ENCODE measurements at places on chromosomes 4 and X.

DNA sequence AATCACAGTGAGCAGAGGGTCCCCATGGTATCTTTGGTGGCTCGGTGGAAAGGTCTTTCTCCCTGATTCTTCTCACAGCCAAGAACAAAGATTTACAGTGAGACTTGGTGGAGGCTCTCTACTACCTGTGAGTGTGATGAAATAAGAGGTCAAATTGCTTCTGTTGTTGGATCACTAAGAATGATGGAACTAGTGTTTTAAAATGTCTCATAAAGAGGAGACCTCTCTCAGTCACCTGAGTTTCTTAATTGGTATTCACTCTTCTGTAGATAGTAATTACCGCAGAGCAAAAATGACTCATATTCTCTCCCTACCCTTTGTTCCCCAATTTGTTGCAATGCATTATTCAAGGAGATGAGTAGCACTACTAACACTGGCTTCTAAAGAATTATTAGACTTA lies 100.9 kb upstream of the TBC1D9 start:
- DNase-seq = no peak

GRCh38 chr4:147833741-147834140 lies 101.9 kb downstream of the ARHGAP10 start:
- no peak for DNase-seq

DNA sequence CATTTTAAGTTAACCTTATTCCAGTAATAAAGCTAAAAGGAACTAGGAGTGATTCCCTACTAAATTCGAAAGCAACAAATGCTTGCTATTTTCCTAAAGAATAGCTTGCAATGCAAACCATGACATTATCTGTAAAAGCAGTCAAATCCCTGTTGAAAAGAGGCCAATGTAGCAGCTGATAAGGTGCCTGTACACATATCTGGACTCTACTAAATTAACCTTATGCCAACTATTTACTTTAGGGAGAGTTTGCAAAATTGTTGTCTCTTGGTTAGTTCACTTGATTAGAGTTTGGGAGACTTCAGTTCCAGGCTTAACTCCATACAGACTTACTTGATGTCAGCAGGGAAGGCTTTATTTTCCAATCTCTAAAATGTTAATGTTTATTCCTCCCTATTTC lies 6.0 kb downstream of the IL13RA2 start:
- no peak for DNase-seq

- no peak for DNase-seq
Observed at GRCh38 chrX:70117738-70118137, 15.5 kb upstream of the IGBP1 start.

GRCh38 chrX:20315140-20315539 lies 48.4 kb upstream of the RPS6KA3 start:
- DNase-seq = peak; percentile 57

DNA sequence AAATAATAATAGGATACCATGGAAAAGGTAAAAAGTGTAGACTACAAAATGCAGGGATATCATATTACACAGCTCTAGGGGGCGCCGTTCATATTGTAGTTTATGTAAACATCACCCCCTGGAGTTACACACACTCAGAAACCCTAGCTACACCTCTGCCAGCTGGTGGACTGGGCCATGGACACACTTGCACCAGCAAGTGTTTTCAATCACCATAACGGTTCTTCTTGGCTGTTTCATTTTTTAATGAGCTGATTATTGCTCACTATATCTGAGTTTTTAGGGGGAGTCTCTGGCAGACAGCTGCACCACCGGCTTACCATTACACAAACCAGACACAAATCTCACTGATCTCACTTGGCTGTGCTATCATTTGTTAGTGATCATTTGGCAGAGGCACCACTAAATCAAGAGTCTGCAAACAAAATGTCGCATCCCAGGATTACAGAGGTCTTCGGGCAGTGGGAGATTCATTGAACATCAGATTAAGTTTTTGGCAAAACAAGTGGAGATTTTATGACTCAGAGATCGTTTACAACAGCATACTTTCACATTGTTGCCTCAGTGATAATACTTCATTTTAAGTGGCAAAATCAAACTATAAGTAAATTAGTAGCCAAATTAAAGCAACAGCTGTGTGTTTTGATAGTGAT lies 185.7 kb downstream of the UNC5C start:
- DNase-seq = peak; percentile 33

DNA sequence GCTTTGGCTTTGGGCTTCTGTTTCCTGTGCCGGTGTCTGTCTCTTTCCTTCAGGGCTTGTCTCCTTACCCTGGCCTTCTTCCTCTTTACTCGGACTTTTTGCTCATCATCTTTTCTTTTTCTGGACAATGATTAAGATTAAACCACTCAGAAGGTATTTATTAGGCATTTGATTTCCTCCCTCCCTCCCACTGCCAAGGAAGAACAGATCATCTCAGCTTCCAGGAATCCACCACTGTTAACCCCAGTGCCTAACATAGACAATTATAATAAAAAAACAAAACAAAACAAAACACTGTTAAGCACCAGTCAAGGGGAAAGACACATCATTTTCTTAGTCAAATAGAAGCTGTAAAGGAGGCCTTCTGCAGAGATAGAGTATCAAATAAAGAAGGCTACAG lies 16.6 kb downstream of the PGRMC1 start:
- no peak for DNase-seq

DNA sequence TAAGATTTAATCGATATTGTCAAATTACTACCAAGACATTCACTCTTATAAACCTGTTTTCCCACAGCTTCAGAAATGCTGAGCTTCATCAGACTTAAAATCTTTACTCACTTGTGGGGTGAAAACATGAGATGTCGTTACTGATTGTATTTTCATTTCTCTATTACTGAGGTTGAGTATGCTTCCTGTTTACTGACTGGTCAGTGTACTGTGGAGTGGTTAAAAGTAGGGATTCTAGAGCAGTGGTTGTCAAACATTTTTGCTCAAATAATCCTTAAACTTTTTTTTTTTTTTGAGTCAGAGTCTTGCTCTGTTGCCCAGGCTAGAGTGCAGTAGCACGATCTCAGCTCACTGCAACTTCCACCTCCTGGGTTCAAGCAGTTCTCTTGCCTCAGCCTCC lies 50.3 kb downstream of the NSUN7 start:
- DNase-seq = no peak

- no peak for DNase-seq
Observed at GRCh38 chr4:110106931-110107296, 91.5 kb downstream of the ELOVL6 start.

DNA sequence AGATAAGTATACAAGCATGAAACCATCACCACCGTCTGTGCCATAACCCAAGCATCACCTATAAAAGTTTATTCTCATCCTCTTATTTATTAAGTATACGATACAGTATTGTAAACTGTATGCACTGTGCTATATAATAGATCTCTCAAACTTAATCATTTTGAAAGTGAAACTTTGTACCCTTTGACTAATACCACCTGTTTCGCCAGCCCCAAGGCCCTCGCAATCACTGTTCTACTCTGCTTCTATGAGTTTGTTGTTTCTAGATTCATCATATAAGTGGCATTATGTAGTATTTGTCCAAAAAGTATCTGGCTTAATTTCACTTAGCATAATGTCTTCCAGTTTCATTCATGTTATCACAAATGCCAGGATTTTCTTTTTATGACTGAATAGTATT lies 72.1 kb upstream of the DOCK11 start:
- DNase-seq = no peak

All from NCI-H2171 treated with DMSO at 0.1 percent for 48 hours (cell line).